Hippocampal formation (tissue), 2 donors: ENCODE measurements at places on chromosomes 5 and 9.

- DNase-seq: no peak
Observed at GRCh38 chr5:16000056-16000455, 179.5 kb downstream of the MARCHF11 start.

GRCh38 chr5:18048449-18048848 is 414.2 kb downstream of the TAF11L14 start:
- no peak for DNase-seq

- no peak for DNase-seq
Observed at GRCh38 chr5:32343058-32343672, 30.4 kb upstream of the MTMR12 start.

- no peak for DNase-seq
Observed at GRCh38 chr5:124663101-124663506, 83.3 kb downstream of the ZNF608 start.

DNA sequence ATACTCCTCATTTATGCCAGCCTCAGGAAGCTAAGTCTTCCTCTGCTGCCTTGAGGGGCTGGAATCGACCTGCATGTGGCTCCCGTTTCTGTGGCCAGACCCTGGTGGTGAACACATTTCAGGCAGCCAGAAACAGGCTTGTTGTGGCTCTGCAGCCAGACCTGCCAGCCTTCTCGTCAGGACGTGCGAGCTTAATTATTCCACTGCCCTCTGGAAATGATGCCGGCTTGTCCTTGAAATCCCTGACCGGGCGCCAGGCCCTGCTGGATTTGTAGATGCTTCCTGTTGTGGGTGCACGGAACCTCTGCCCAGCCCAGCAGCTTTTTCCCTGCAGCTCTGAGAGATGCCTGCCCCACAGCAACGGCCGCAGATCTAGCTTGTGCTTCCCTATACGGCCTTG is 41.6 kb downstream of the PDZD2 start:
- DNase-seq: no peak

- DNase-seq: no peak
Observed at GRCh38 chr5:75059912-75060545, 7.7 kb upstream of the GCNT4 start.

GRCh38 chr5:140023611-140024191 is 19.4 kb downstream of the NRG2 start:
- no peak for DNase-seq

- no peak for DNase-seq
Observed at GRCh38 chr9:114276908-114277821, 45.7 kb upstream of the ORM1 start.

GRCh38 chr9:124886866-124887492 is 25.0 kb downstream of the ARPC5L start:
- DNase-seq: no peak

- no peak for DNase-seq
Observed at GRCh38 chr5:73603998-73604397, 22.0 kb upstream of the ARHGEF28 start.

DNA sequence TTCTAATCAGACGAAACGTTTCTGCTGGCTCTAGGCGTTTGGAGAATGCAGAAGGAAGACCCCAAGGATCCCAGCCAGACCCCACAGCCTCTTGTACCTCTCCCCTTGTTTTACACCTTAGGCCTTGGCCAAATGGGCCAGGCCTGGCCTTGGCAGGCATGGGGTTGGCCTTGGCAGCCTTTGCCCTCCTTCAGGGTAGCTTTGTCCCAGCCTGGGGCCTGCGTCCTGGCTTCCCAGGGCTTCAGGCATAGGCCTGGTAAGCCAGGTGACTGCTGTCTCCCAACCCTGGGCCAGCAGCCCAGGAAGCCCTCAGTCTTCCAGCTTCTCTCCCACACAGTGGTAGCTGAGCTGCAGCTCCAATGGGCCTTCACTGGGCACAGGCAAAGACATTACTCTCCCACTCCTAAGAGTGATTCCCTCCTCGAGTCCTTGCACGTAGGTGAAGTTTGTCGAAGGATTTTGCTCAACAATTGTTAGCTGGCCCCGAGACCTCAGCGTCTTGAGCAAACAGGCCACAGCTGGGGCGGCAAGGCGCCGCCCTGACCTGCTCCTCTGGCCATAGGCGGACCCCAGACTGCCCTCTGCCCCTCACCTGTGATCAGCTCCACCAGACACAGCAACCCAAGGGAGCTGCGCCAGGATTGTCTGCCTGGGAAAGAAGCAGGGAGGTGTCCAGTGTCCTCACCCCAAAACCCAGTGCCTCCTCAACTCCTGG is 1.1 kb upstream of the PITX1 start:
- no peak for DNase-seq

DNA sequence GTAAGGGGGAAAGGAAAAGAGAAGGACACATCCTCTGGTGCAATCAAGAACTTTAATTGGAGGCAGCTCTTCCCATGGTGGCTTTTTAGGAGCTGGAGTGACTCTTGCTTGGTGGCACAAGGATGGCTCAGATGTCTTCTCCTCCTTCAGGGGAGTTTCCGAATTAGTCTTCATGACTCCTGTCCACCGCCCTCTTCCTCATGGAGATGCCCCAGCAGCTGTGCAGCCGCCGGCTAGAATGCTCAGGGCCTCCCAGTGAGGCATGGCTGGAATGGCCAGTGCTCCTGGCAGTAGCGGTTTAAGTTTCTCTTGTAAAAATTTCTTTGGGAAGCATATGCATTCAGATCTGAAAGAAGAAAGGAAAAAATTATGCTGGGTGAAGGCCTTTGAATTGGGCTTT is 8.8 kb upstream of the TEX53 start:
- DNase-seq: no peak

DNA sequence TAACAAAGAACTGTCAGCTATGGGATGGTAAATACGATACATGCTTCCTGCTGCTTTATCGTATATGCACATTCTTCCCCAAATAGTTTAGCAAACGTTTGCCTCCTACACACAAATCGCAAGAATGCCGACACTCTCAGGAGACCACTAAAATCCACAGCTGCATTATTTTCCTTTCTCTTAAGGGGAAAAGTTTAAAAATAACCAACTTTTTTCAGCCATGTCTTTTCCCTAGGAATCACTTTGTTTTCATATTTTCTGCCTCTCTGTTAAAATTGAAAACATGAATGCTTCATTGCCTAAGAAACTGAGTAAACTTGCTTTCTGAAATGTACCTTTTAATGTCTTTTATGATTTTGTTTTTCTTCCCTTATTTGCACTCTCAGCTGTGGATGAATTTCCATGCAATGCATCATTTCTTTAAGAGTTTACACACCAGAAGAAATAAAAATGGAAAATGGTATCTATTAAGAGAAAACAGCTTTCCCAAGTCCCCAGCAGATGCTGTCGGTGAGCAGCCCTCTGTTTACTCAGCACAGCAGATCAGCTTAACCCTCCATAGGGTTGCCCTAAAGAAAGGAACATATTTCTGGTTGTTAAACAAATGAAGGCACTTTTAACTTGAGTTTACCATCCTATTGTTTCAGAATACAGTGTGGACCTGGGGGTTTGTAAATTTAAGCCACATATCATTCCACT is 66.2 kb downstream of the IZUMO3 start:
- no peak for DNase-seq
